ENCODE measurements at places on chromosomes 2 and 18.

DNA sequence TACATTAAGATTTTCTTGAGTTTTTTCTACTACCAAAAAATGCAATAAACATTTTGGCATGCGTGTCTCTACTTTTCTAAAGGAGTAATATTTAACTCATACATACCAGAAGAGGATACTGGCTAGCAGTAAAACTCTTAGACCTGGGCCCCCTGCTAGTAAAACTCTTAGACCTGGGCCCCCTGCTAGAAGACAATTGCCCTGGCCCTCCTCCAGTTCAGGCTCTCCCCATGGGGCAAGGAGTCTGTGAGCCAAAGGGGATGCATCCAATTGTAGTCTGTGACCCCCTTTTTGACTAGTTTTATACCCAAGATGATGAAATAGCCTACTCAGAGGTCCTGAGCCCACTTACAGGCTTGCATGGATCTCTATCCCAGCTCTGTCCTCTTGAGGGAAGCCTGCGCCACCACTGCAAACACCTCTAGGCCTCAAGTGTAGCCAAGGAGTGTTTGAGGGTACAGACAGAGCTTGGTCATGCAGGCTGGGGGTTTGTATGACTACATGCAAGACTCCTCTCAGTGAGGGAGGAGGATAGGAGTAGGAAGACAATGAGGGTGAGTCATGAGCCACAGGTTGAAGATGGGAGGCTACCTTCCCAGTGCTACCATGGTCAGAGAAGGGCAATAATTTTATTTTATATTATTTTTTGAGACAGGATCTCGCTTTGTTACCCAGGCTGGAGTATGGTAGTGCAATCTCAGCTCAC, 45.2 kb upstream of the PGAP1 start:
- DNase-seq, result no peak

DNA sequence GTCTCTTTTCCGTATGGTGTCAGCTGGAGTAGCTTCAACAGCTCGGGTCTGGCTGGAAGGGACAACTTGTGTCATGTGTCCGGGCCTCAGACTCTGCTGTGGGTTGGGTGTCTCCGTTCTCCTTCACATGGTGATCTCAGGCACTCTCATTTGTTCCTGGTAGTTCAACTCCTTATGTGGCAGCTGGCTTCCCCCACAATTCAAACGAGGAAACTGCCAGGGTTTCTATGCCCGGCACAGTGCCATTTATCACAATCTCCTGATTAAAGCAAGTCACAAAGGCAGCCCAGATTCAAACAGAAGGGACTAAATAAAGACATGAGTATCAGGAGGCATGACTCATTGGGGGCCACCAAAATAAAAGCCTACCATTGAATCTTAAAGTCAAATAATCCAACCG, 22.7 kb downstream of the MRO start:
- no peak for DNase-seq

DNA sequence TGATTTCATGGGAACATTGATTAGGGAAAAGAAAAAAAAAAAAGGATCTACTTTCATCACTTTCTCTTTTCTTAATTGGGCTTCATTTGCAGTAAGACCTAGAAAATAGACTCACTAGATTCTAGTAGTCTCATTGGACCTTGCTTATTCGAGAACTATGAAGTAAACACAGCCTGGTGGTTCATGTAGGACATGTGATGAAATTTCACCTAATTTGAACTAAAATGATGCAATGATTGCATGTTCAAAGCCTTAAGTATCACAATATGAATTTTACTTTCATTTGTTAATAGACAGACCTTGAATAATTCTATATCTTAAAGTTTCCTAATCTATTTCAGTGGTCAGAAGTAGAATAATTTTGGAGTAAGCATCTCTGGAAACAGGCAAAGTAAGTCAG, 688.9 kb upstream of the NRXN1 start:
- no peak for DNase-seq

DNA sequence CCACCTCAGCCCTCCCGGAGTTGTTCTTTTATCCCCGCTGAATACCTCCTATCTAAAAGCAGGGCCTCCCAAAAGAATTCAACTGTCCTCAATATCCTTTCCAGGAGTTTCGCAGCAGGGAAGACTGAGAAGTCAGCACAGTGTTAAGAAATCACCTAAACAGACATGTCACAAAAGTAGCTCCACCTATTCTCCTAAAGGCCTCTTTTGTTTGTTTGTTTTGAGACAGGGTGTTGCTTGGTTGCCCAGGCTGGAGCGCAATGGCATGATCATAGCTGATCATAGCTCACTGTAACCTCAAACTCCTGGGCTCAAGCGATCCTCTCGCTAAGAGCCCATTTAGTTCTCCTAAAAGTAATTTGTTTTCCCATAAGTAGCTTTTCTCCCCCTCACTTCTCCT, 53.8 kb downstream of the TEX44 start:
- no peak for DNase-seq
